Endodermal cell (in vitro differentiated cells): ENCODE measurements at places on chromosomes 1 and 21. TPM values are rescaled to one million over a fixed set of nuclear protein-coding genes. Genes with fewer than 3 reads are reported as not detected.

USH2A gene
- 0.16 to 0.62 TPM (median 0.17 TPM) in 3 replicates for total RNA-seq

AKR7A2 gene
- total RNA-seq, result 47.8 and 50.1 TPM in 2 replicates

GBP6 gene
- total RNA-seq, result not detected in 2 replicates

S100A5 gene
- total RNA-seq, result not detected in 2 replicates

LCE1B gene
- not detected in 2 replicates for total RNA-seq

GRCh38 chr1:17857996-17858395, 102.9 kb downstream of the ACTL8 start:
- H3K4me1 ChIP-seq, result no peaks in the 10 kb centered on the region
- H3K27ac ChIP-seq, result no peak overlapping the region

GRCh38 chr1:13586001-13586400, 2.4 kb downstream of the PDPN start:
- H3K27me3 ChIP-seq, result peaks cover 31% of the 10 kb centered on the region
- H3K36me3 ChIP-seq, result no peaks in the 10 kb centered on the region
- no peak overlapping the region for H3K4me3 ChIP-seq
- H3K4me1 ChIP-seq, result no peaks in the 10 kb centered on the region
- peak overlapping the region; percentile 94 for H3K27ac ChIP-seq
- no peak for DNase-seq

GRCh38 chr1:156662005-156662799, 15.0 kb downstream of the NES start:
- H3K4me1 ChIP-seq, result peaks cover 19% of the 10 kb centered on the region
- no peak overlapping the region for H3K4me3 ChIP-seq
- peak; percentile 70 for DNase-seq
- H3K36me3 ChIP-seq, result no peaks in the 10 kb centered on the region

DNA sequence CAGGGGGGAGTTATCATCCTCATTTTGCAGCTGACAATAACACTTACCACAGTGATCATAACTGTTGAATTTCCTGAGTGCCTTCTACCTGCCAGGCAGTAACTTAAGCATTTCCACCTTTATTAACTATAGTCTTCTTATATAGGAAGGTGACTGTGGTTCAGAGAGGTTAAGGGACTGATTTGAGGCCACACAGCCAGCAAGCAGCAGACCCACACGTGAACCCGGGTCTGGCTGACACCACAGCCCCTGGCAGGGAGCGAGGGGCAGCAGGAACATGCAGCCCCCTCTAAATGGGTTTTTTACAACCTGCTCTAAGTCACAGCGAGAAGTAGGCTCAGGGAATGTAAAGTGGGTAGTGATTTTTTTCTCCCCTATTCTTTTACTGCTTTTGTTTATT, 248.2 kb downstream of the KAZN start:
- no peaks in the 10 kb centered on the region for H3K36me3 ChIP-seq
- no peak overlapping the region for H3K4me3 ChIP-seq
- DNase-seq, result no peak

DNA sequence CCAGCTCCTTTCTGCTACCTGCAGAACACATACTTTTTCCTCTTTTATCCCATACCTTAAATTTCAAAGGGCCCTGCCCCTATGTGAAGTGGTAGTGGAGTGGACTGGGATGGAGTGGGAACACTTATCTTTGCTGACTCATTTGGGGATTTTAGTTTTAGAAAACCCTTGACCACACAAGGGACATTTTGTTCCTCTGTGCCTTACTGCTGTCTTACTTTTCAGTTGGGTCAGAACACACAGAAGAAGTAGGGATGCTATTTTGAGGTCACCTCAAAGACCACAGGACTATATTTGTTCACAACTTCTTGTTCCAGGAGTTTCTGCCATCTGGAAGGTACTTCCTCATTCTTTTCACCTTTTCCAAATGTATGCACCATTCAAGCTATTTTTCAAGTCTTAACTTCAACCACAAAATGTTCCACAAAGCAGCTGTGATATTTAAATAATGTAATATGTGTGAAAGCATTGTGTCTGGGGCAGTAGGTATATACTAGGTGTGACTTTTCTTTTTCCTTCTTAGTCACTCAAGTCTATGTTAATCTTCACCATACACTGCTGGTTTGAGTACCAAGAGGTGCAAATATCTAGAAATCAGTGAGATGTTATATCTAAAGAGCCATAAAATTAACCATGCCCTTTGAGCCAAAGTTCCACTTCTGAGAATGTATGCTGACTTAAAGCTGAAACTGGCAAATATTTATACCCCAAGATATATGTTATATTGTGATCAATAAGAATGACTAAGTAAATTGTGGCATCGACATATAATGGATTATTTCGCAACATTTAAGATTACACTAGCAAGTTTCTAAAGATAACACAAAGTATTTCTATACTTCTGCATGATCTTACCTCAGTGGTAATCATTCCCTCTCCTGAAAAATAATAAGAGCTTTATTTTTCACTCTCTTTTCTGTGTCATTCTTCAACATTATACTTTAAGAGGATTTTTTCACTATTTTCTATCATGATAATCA, 308.5 kb downstream of the MRPL39 start:
- H3K4me1 ChIP-seq, result no peaks in the 10 kb centered on the region
- H3K27ac ChIP-seq, result no peak overlapping the region
- no peak overlapping the region for H3K4me3 ChIP-seq
- DNase-seq, result no peak

DNA sequence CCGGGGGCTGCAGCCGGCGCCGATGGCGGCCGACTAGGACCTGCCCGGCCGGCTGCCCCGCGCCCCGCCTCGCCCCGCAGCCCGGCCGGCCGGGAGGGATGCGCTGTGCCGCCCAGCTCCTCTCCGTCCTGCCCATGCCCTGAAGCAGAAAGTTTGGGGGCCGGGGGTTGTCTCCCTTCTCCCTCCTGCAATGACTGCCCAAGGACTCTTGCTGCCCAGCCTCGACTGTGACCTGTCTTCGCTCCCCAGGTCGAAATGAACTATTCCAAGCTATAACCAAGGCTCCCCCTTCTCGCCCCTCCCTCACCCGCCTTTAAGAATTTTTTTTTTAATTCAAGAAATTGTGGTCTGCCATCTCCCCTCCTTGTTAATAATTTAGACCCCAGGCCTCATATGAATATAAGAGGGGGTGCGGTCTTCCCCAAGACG, 361 bp downstream of the TMCC2 start:
- peaks cover 3% of the 10 kb centered on the region for H3K4me1 ChIP-seq
- no peak for DNase-seq
- peak overlapping the region; percentile 81 for H3K4me3 ChIP-seq
- no peak overlapping the region for H3K27ac ChIP-seq

DNA sequence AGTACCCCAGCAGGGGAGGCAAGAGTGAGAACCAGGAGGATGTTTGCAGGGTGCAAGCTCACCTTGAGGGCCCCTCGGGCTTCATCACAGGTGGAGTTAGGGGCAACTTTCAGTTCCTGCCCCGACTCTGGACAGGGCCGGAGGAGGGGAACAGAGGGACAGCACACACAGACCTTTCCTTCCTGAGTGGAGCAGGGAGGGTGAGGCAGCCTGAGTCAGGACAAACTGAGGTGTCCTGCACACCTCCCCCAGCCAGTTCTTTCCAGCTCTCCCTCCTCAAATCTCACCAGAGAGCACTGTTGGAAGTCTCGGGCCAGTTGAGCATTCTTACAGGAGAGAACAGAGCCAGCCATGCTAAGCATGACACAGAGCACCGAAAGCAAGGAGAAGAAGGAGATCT, 1.5 kb downstream of the ENTREP3 start:
- DNase-seq, result no peak
- H3K4me3 ChIP-seq, result peak overlapping the region; percentile 76
- H3K4me1 ChIP-seq, result peaks cover 7% of the 10 kb centered on the region
- no peaks in the 10 kb centered on the region for H3K27me3 ChIP-seq
- peaks cover 4% of the 10 kb centered on the region for H3K36me3 ChIP-seq

- no peak overlapping the region for H3K4me3 ChIP-seq
- no peaks in the 10 kb centered on the region for H3K36me3 ChIP-seq
- no peak overlapping the region for H3K27ac ChIP-seq
- no peaks in the 10 kb centered on the region for H3K27me3 ChIP-seq
- no peak for DNase-seq
Measured at GRCh38 chr1:213393860-213394259, 342.8 kb downstream of the RPS6KC1 start.

GRCh38 chr21:33481314-33481943, 1.7 kb upstream of the TMEM50B start:
- no peak for DNase-seq
- H3K36me3 ChIP-seq, result peaks cover 4% of the 10 kb centered on the region
- H3K4me1 ChIP-seq, result no peaks in the 10 kb centered on the region
- no peaks in the 10 kb centered on the region for H3K27me3 ChIP-seq

- H3K4me3 ChIP-seq, result no peak overlapping the region
- H3K36me3 ChIP-seq, result peaks cover 8% of the 10 kb centered on the region
- H3K27ac ChIP-seq, result no peak overlapping the region
- H3K27me3 ChIP-seq, result no peaks in the 10 kb centered on the region
- no peak for DNase-seq
Measured at GRCh38 chr1:240457203-240457602, 154.8 kb downstream of the GREM2 start.

DNA sequence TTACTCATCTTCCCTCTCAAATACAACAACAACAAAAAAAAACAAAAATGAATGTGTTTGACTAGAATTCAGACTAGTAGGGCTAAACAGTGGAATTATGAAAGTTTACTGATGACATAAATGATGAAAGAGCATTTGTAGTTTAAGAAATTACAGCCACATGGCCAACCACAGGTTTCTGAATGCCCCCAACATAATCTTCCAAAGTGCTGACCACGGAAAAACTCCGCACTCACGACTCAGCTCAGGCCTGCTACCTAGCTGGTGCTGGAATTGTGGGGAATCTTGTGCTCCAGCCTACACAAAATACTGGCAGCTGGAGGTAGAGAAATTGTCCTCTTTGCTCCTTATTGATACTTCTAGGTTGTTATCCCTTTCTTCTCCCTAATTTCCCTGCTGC, 23.6 kb upstream of the TBX15 start:
- no peak overlapping the region for H3K27ac ChIP-seq
- no peaks in the 10 kb centered on the region for H3K36me3 ChIP-seq
- no peak for DNase-seq
- peaks cover 37% of the 10 kb centered on the region for H3K27me3 ChIP-seq
- H3K4me1 ChIP-seq, result no peaks in the 10 kb centered on the region
- H3K4me3 ChIP-seq, result no peak overlapping the region

DNA sequence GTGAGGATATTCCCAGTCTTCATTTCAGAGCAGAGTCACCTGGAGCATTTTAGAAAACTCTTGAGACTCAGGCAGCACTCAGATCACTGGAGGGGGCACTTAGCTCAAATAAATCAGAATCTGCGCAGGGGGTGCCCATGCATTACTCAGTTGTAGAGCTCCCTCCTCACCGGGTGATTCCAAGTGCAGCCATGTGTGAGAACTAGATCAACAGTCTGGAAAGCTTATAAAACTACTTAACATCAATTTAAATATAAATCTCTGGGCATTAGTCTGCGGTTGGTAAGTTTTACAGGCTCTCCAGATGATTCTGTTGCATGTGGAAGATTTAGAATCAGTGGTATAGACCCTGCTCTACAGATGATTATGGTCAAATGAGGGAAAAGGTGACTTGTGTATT, 128.6 kb downstream of the ST6GALNAC3 start:
- no peaks in the 10 kb centered on the region for H3K36me3 ChIP-seq
- H3K27me3 ChIP-seq, result no peaks in the 10 kb centered on the region
- no peak for DNase-seq
- no peak overlapping the region for H3K4me3 ChIP-seq
- H3K4me1 ChIP-seq, result no peaks in the 10 kb centered on the region

DNA sequence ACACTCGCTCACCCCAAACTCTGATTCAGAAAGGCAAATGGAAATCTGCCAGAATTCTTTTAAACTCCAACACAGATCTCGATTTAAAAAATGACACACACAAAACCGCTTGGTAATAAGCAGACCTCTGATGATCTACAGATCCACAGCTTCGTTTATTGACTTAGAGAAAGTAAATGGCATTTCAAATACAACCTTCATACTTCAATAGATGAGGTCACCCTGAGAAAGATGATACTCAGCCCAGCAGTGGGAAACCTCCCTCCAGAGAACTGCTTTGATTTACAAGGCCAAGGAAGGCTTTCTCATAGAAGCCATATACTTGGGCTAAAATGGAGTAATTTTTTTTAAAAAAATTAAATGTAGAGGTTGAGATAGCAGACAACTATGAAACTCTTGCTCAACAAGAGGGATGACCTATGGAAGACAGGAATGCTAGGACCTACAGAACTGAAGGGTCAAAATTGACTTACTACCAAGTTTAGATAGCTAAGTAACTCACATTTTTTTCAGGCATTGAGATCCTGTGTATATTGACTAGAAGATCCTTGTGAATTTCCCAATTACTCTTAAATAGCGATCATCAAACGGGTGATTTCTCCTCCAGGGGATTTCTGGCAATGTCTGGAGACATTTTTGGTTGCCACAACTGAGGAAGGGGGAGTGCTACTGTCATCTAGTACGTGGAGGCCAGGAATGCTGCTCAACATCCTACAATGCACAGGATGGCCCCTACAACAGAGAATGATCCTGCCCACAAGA, 143.9 kb downstream of the CLIC6 start:
- H3K36me3 ChIP-seq, result no peaks in the 10 kb centered on the region
- no peak overlapping the region for H3K27ac ChIP-seq
- no peak overlapping the region for H3K4me3 ChIP-seq
- no peak for DNase-seq
- H3K4me1 ChIP-seq, result no peaks in the 10 kb centered on the region
- no peaks in the 10 kb centered on the region for H3K27me3 ChIP-seq

GRCh38 chr1:156025876-156026275, 5.1 kb upstream of the SSR2 start:
- no peaks in the 10 kb centered on the region for H3K4me1 ChIP-seq
- peak; percentile 91 for DNase-seq
- H3K27ac ChIP-seq, result no peak overlapping the region
- H3K4me3 ChIP-seq, result no peak overlapping the region
- peaks cover 4% of the 10 kb centered on the region for H3K27me3 ChIP-seq
- no peaks in the 10 kb centered on the region for H3K36me3 ChIP-seq

DNA sequence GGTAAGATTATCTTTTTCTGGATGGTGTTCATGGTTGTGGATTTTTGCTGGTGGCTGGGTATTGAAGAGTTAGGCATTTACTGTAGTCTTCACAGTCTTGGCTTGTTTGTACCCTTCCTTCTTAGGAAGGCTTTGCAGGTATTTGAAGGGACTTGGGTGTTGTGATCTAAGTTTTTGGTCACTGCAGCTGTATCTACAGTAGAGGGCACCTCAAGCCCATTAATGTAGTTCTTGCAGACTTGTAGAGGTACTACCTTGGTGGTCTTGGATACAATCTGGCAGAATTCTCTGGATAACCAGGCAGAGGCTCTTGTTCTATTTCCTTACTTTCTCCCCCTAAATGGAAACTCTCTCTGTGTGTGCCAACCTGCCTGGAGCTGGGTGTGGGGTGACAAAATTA, 155.8 kb upstream of the BRINP3 start:
- no peaks in the 10 kb centered on the region for H3K27me3 ChIP-seq
- no peaks in the 10 kb centered on the region for H3K4me1 ChIP-seq
- H3K27ac ChIP-seq, result no peak overlapping the region
- DNase-seq, result peak; percentile 64

- peaks cover 13% of the 10 kb centered on the region for H3K4me1 ChIP-seq
- H3K4me3 ChIP-seq, result peak overlapping the region; percentile 2
- no peaks in the 10 kb centered on the region for H3K27me3 ChIP-seq
- peaks cover 40% of the 10 kb centered on the region for H3K36me3 ChIP-seq
Measured at GRCh38 chr1:233677690-233678354, 63.9 kb downstream of the KCNK1 start.
